ENCODE measurements at places on chromosomes 1 and 21.
A peak's percentile ranks its signal among the peaks of the same experiment; 100 is the strongest.

DNA sequence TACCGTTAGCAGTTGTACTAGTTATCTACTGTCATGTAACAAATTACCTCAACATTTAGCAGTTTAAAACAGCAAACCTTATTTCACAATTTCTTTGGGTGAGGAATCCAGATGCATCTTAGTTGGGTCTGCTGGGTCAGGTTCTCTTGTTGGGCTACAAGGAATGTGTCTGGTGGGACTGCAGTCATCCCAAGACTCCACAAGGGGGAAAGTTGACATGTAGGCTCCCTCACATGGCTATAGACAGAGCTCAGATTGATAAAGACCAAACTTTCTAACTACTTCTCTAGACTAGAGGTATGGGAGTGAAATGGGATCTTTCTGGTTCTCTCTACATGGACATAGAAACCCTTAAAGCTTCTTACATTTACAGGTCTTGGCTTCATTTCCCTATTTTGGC is 160.9 kb downstream of the UCK2 start:
- no peak for DNase-seq

DNA sequence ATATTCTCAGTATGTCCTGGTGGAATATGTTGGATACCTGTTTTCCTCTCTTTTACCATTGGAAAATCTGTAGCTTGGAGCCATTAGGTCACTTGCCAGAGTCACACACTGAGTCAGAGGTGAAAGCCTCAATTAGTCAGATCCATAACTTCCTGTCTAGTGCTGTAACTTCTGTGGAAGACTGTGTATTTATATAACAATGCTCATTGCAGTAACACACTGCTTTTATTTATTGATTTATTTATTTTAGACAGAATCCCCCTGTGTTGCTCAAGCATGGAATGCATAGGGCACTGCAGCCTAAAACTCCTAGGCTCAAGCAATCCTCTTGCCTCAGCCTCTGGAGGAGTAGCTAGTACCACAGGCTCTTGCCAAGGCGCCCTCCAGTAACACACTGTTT is 1.3 kb upstream of the DOCK7 start:
- DNase-seq, result no peak

DNA sequence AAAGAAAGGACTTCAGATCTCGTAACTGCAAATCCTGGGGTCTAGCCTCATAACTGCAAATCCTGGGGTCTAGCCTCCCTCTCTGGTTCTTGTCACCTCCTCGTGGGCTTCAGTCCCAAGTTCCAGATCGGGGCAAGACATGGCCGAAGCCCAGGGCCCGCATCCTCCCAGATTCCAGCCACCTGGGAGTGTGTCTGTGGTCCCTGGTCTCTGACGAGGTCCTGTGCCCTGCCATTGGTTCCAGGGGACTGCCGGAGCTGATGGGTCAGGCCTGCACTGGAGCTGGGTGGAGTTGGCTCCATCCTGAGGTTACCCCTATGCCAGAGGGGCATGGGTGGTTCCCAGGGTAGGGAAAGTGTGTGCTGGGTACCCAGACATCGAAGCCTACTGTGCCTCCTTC is 17.7 kb upstream of the C1orf174 start:
- no peak for DNase-seq

DNA sequence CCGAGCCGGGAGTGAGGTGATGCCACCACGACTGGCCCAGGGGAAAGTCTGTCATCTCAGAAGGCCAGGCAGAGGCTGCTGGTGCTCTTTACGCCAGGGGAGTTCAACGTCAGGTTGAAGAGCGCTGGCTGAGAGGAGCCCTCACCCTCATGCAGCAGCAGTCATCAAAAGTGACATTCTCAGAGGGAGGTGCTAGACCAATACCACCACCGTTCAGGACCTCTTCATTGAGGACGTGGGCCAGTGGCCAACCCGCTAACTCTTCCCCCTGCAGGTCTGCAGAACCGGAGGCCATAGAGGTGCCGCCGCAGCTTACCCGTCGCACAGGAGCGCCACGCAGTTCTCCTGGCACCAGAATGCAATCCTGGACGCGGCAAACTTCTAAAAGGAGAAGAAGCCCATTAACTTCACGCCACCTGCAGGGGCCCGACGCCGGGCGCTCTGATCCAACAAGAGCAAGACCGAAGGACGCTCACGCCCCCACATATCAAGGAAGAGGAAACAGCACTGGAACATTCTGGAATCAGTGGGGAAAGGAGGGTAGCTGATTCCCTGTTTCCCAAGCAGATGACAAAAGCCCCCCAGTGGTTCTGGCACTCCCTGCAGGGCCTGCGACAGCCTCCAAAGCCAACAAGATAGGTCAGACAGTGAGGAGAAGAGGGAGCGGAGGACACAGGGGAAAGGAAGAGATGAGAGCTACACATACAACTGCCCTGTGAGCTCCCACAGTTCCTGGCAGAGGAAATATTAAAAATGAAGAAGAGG is 24.9 kb downstream of the WDR4 start:
- no peak for DNase-seq

DNA sequence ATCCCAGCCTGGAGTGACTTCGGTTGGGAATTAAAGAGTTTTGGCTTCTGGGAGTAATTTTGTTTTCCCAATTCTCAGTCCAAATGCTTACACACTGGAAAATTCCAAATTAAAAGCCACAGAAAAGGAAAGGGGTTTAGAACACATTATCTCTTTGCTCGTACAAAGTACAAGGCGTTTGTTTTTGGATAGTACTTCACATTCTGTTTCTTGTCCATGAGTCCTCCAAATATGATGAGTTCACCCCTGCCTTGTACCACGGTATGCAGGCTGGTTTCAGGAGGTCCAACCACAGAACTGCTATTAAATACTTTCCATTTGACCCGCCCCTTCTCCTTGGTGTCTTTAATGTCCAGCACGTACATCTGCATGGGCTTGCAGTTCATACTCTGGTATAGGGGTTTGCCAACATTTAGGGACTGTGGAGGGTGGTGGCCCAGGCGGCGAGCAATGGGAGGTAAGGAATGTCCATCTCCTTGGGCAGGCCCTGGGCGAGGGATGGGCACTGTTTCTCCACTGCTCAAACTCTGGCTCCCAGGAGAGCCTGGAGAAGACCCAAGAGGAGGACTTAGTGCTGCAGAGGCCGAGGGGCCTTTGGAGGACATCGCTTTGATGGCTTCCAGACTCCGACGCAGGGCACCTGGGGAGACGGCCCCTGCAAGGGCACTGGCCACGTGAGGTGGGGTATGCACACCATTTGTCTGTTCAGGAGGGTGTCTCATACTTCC is 13.7 kb upstream of the CPLANE2 start:
- no peak for DNase-seq

GRCh38 chr1:234746798-234747196 is 136.8 kb upstream of the IRF2BP2 start:
- DNase-seq, result no peak

DNA sequence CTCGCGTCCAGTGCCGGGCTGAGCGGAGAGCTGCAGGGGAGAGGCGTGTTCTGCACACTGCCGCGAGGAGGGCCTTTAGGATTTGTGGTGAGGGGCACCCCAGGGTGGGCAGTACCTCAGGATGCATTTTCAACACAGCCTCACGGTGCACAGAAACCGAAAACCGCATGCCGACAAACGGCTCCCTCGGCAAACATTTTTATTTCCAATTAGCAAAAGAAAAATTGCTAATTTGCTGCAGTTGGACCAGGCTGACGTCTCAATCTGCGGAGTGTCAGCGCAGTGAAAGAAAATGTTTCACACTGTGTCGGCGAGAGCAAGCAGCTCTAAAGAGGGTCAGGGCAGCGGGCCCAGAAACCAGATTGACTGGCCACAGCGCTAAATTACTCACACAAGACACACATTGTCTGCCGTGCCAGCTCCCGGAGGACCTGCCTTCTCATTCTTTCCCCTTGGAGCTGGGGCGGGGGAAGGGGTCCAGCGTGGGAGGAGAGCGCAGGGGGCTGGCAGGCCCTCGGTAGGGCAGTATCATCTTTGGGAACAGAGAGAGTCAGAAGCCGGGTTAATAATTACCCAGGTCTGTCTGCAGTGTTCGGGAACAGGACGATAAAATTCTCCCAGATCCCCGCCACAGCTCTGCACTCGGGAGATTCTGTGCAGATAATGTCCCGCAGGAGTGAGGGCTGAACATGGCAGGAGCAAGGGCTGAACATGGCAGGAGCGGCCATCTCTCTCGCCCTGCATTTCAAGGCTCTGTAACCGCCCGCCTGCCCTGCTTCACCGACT is 150.2 kb downstream of the PRDM16 start:
- no peak for DNase-seq

DNA sequence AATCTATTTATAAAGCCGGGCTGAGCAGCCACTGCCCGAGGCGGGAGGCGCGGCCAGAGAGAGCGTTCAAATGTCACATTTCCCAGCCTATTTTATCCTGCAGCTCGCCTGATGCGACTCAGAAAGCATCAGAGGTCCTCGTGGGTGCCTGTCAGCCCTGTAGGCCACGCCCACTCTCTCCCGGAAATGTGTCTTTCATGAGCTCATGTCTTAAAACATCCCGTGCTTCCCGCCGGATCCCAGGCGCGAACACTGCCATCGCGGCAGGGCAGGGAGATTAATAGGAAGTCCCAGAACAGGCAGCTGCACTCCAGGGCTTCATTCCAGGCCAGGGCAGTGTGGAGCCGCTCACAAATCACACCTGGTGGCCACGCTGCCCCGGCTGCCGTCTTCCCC is 117.5 kb downstream of the PRDM16 start:
- DNase-seq, result no peak

- peak; percentile 14 for DNase-seq
Measured at GRCh38 chr1:85838238-85838637, 130.0 kb upstream of the ZNHIT6 start.

GRCh38 chr1:67760030-67760821 is 73.0 kb downstream of the GNG12 start:
- peak; percentile 84 for DNase-seq

DNA sequence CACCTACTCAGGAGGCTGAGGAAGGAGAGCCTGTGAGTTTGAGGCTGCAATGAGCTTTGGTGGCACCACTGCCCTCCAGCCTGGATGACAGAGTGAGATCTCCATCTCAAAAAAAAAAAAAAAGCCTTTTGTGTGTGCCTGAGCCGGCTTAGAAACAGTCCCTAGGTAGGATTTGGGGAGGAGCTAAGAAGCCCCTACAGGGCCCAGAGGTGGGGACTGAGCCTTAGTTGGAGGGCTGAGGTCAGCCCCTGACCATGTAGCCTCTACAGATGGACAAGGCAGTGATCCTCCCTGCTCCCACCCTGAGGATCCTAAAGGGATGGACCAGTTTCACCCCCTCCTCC is 2.5 kb downstream of the ADAMTSL4 start:
- no peak for DNase-seq

Data from OCI-LY7 (cell line).